CD4-positive, alpha-beta T cell treated with Interleukin-6 at 100 ng/mL for 8 hours (primary cell): ENCODE measurements at places on chromosomes 11 and 22.

GRCh38 chr11:93564895-93565294, 21.7 kb upstream of the SMCO4 start:
- DNase-seq: no peak

GRCh38 chr22:47783433-47784366, 1021.2 kb downstream of the TBC1D22A start:
- DNase-seq: no peak

DNA sequence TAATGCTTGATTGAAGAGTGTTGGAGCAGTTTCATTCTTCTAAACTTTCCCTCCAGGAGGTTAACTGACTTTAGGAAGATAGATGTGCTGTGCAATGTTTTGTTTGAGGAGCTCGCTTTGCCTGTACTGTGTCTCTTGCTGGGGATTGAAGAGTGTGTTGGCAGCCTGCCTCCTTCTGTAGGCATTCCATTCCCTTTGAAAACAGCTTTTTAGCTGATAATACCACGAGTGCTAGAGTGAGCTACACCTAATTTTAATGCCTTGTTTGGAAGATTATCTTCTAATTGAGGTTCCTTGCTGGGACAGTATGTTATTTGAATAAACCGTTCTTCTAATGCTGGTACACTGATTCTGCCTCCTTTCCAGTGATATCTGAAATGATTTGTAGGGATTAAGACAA, 7.2 kb downstream of the DDX10 start:
- no peak for DNase-seq

DNA sequence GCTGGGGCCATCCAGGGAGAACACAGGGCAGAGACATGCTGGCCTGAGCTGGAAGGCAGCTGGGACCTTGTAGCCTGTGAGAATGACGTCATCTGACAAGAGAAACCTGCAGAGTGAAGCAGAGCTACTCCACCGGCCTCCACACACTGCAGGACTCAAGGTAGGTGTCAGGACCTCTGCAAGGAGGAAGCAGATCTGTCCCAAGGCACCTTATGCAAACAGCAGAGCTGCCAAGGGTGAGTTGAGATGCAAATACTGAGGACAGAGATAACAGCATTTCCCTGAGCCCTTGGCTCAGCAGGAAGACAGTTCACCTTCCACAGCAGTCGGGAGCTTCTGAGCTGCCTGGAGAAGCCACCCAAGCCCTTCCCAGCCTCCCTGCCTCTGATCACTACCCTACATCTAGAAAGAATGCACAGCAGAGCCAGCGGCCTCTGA, 51.9 kb upstream of the IGSF9B start:
- no peak for DNase-seq

GRCh38 chr11:112538534-112539280, 278.0 kb upstream of the PLET1 start:
- no peak for DNase-seq

GRCh38 chr11:130511765-130512164, 63.3 kb downstream of the ADAMTS15 start:
- no peak for DNase-seq

DNA sequence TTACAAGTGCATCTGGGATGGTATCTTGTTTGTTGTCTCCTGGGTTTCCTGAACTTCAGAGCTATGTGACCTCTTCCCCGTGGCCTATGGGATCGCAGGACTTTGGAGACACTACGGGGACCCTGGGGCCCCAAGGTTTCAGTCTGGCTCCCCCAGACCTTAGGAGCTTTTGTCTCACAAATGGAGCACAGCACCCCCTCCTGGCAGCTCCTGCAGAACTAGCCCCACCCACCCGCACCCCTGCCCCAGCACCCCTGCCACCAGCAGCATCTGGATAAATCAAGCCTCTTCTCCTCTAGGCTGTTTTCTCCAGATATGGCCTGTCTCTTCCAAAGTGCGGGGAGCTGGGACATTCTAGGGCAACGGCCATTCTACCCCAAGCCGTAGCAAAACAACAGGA, 10.4 kb downstream of the RCOR2 start:
- peak; percentile 54 for DNase-seq

- no peak for DNase-seq
These were observed 10.4 kb upstream of the PPP2R1B start for GRCh38 chr11:111776398-111777093.

GRCh38 chr11:37280200-37280599, 682.2 kb upstream of the RAG2 start:
- no peak for DNase-seq

DNA sequence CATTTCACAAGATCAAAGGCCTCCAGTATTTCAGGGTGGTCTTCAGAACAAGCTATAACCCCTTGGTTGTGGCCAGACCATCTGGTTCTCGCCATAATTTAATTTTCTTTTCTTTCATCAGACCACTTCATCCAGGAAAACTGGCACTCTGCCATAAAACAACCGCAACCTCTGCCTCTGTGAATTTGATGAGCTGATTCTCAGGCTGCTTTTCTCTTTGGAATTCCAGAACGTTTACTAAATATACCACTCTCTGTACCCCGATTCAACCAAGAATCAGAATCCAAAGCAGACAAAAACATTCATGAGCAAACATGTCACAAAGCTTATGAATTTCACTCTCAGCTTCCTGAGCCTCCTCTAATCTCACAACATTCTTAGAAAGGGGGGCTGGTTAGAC, 331.8 kb upstream of the SYN3 start:
- no peak for DNase-seq

GRCh38 chr22:33044112-33044511, 14.1 kb downstream of the SYN3 start:
- DNase-seq: no peak

DNA sequence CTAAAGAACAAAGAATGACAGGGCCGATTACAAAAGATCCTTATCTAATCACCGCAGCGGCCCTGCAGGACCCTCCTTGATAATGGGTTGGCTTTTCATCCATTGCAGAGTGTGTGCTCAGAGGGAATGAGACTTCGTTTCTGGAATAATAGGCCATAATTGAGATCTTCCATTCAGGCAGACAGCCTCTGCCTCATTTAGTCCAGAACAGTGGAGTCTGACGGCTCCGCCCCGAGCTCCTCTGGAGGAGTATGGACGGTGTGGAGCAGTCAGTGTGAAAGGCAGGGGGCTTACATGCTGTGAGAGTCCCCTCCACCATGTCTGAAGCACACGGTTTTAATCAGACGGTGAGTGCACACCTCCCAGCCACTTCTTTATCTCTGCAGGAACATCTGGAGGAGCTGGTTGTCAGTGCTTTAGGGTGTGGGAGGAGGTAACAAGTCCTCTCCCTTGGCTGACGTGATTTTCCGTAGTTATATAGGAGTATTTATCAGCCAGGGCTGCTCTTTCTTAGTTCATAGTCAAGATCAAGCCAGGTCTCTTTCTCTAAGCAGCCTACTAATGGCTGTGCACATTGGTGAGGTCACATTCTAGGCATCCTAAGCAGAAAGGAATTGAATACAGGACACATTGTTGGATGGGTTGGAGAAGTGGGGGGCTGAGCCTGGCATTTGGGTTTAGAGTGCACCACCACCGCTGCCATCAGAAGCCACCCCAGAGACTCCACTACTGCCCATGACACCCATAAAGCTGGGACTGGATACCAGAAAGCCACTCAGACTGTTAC, 1477.9 kb downstream of the TBC1D22A start:
- no peak for DNase-seq

- DNase-seq: no peak
These were observed 35.1 kb downstream of the FBLN1 start for GRCh38 chr22:45537734-45538181.

DNA sequence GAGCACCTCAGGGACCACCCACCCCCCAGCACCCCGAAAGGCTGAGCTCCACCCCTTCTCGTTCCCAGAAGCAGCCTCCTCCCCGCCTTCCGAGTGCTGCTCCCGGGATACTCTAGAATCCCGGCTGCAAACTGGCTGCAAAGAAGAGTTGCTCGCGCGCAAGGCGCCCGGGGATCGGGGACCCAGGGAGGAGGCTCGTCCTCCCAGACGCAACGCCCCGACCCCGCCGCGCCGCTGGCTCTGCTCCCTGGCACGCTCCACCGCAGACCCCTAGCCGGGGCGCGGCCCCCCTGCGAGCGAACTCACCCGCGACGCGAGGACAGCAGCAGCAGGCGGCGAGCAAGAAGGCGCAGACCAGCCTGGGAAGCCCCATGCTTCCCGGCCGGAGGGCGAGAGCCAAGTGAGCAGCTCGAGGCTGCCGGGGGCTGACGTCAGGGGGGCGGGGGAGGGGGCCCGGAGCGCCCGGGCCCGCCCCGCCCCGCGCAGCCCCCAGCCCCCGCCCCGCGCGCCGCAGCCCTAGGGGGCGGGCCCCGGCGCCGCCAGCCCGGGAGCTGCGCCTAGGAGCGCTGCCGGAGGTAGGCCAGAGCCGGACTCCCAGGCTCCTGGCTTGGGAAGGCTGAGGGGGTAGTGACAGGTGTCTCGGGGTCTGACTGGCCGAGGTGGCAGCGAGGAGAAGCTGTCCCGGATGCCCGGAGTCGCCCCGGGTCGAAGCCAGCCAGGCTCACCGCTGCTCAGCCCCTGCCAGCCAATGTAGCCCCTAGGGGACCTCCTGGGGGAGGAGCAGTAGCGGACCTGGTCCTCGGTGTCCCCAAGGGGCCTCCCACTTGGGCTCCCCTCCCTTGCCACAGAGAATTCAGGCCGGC, at the start of gene MCAM:
MCAM (minus strand) TSS at position 402 of the 863 bp plus-strand sequence; CDS start at position 373, 29 bp downstream.
- no peak for DNase-seq

DNA sequence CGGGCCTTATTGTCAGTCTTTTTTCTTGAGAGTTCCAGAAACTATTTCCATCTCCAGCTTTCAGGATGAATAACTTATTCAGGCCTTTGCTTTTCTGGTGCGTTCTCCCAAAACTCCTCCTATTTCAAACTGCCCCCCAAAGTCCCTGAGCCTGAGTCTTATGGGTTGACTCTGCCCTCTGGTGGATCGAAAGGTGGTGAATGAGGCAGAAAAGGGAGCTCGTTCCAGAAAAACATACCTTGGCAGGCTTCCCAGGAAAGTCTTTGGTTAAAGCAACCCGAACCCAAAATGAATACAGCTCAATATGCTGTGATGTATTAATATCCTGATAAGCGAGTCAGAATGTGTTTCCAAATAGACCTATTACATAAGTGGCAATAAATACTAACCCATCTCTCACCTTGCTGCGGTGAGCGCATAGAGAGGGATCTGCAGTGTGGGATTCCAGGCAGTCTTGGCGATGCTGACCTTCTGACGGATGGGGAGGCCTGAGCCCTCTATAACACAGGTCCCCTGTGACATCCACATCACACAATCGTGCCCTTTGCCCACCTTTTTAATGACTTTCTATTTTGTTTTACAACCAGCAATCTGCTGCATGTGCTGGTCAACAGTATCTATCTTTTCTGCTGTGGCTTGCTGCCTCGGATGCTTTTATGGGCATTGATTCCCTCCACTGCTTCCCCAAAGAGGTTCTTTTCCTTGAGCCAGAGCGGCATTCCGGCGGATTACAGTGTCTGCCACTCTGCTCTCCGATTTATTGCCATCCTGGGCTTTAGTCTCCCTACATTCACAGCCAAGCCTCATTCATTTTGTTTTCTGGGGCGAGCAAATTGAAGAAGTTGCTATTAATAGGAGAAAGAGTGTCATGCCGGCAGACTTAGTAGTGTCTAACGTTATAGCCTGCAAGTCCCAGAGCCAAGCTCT, 756.8 kb downstream of the NTM start:
- no peak for DNase-seq

- DNase-seq: no peak
These were observed 174.4 kb upstream of the NARS2 start for GRCh38 chr11:78748918-78749690.

DNA sequence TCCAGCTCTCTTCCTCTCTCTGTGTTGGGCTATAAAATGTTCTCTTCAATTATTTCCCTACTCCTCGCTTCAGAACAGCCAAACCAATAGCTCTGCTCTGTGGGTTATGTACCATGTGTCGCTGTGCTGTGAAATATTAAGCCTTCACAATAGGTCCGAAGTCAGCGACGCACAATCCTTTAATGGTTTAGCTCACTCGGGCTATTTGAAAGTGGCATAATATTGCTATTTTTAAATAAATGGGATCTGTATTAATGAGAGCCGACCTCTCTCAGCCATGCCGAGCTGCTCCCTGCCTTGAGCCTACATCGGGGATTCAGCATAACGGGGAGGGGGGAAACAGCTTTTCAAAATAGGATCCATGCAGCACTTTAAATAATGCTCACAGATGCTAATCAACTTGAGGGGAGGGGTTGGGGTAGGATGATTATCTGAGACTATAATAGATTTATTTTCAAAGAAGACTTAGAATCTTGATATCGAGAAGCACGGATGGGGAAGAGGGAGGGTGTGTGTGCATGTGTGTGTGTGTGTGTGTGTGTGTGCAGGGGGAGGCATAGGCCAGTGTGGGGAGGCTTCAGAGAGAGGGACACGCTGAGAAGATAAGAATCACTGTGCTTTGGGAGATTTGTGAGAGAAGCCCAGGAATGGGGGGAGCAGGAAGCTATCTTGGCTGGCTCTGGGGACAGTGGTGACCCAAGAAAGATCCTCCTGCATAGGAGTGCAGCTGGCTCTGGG, 271.5 kb downstream of the NXPE2 start:
- DNase-seq: no peak

- DNase-seq: no peak
These were observed 24.8 kb upstream of the CALCB start for GRCh38 chr11:15048616-15049015.

DNA sequence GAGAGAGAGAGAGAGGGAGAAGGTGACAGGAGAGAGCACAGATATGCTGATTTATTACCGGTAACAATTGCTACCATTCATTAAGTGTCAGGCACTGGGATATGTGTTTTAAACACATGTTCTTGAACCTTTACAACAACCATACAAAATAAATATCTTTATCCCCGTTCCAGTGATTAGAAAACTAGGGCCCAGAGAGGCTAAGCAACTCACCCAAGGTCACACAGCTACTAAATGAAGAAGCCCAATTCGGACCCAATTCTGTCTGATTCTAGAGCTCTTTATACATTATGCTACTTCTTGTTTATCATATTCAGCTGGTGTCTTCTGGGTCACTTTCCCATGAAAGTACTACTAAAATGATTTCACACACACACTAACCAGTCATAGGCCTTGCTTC, 154.0 kb upstream of the RAG2 start:
- DNase-seq: no peak

GRCh38 chr11:69941546-69942332, 122.5 kb upstream of the FGF3 start:
- DNase-seq: no peak

GRCh38 chr11:66050581-66051231, 1.5 kb upstream of the SF3B2 start:
- DNase-seq: no peak

GRCh38 chr11:44034639-44035038, 13.1 kb upstream of the ACCSL start:
- DNase-seq: no peak

DNA sequence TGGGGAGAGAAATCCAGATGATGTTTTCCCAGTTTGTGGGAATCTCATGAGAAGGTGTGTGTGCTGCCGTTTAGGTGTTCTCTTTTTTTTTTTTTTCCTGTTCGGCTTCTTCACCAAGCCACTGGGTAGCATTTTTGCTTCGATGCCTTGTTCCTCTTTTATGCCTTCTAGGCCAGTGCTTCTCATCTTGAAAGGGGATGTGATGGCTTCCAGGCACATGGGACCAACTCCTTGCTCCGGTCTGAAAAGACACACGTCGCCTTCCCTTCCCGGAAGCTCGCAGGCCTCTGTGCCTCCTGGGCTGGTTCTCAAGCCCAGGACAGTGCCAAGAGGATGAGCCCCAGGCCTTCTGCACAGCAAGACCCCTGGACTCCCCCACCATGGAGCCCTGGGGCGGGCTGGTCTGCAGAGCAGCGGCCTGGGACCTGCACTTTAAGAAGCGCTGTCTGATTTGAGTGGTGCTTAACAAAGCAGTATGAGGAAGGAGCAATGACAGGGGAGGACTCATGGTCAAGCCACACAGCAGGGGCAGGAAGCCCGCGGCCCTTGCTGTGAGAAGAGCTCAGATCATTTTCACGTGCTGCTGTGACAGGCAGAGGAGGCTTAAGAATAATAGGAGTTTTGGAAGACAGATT, 158.8 kb downstream of the MPPED1 start:
- no peak for DNase-seq
